Fibroblast of villous mesenchyme (primary cell): ENCODE measurements at places on chromosomes 5 and 9.

DNA sequence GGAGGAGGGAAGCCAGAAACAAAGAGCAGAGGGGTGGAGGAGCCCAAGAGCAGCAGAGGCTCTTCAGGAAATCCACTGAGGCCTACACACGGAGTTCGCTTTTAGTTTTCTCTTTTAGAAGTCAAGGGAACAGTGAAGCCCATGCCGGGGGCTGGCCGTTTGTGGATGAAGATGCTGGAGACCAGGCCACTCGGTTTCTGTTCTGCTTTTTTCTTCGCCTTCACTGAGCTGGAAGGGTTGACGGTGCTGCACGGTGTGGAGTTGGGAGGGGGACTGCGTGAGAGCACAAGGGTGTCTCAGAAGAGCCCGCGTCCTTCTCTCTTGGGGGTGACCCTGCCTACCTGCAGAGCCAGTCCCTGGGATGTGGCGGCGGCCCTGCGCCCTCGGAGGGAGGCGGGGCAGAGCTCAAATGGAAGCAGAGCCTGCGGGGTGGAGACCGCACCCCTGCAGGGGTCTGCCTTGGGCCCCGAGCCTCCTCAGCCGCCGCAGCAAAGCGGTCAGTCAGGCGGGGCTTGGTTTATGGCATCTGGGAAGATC, 68.5 kb upstream of the CACNA1B start:
- DNase-seq = no peak

DNA sequence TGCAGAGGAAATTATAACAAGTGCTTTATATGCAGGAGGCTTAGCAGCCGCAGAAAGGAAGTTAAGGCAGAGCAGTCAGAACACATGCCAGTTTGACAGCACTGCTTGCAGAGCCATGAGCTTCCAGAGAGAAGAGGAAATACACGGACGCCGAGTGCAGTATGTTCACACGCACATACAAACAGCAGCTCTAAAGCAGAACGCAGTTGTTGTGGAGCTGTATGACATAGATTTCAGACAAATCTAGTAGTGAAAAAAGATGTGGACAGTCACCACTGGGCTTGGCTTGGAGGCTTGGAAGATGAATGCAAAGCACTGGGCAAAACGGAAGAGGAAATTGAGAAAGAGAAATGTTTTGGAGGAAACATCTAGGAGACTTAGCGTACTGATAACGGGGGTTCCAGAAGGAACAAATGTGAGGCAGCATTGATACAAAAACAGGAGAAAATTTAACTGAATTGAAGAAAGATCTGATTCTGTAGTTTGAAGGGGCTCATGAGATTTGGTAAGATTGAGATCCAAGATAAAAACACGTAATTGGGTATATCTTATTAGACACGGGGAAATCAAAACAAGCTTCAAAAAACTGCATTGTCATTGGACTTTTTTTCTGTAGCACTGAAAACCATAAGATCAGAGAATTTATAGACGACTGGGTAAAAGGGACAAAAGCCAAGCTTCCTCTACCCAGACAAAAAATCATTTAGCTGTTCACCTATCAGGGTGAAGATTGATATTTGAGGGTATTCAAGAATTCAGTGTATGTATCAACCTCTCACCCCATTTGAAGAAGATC, 19.6 kb upstream of the ROPN1L start:
- no peak for DNase-seq

GRCh38 chr9:8570776-8571175, 771.2 kb upstream of the DMAC1 start:
- DNase-seq = no peak

DNA sequence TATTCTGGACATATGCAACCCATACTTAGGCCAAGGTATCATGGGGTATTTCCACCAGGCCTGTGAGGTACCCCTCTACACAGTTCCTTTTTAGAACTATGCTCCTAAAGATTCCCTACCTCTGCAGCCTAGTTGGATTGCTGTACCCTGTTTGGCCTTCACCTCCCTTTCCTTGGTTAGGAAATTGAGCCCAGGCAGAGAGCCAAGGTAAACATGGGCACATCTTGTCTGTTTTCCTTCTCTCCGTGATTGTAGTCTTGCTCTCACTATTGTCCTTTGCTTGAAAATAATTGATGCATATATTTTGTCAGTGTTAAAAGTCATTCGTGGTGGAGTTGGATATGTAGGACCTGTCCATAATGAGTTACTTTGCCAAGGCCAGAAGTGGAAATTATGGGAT, 26.7 kb downstream of the BDP1 start:
- DNase-seq = peak; percentile 43

GRCh38 chr5:160082614-160083500, 36.4 kb downstream of the PWWP2A start:
- peak; percentile 70 for DNase-seq

DNA sequence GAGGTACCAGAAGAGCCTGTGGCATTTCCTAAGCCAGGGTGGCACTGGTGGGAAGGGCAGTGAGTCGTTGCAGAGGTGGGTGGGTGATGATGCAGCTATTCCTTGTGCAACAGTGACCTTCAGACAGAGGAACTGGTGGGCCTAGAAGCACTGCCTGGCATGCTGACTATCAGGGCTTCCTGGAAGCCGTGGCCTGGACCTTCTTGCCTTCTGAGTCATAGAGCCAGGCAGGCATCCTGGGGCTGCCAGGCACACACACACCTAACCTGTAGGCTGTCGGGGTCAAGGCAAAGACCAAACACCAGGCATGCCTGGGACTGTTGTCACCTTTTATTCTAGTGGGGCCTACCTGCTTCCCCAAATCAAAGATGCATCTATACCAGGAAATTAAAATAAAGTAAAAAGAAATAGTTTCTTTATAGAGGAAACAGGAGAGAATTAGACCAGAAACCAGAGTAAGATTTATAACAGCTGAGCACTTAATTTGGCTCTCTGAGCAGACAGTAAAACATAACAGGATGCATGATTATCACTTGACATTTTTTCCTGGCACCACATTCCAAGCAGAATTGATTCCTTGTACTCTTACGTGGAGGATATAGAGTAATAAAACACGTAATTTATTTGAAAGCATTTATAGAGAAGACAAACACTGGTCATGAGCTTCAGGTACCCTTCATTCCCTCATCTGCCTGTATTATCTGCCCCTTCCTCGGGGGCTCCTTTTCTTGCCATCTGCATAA, 25.1 kb downstream of the NANS start:
- DNase-seq = peak; percentile 30

GRCh38 chr5:10695055-10695649, 65.9 kb downstream of the DAP start:
- DNase-seq = peak; percentile 80

GRCh38 chr5:72216756-72217155, 103.3 kb downstream of the MRPS27 start:
- no peak for DNase-seq

DNA sequence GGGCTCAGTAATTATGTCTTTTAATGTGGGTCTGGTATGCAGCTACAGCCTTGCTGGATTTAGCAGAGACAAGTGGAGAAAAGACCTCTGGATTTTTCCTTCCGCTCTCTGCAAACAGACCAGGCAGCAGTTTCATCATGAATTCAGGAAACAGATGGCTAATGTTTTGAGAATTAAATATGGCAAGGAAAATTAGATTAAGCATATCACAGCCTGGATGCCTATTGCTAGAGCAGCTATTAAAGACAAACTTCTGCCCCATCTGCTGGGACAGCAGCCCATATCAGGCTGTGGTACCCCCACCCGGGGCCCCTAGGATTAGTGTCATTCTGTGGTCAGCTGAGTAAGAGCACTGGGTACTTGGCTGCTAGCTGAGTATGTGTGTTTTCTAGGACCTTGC, 6.2 kb downstream of the SKP2 start:
- peak; percentile 80 for DNase-seq

- DNase-seq = peak; percentile 19
Measured at GRCh38 chr5:119655061-119655460, 25.7 kb downstream of the FAM170A start.

GRCh38 chr5:969408-969839, 39.2 kb upstream of the NKD2 start:
- DNase-seq = no peak

- DNase-seq = no peak
Measured at GRCh38 chr5:69079556-69079955, 14.3 kb upstream of the SLC30A5 start.

DNA sequence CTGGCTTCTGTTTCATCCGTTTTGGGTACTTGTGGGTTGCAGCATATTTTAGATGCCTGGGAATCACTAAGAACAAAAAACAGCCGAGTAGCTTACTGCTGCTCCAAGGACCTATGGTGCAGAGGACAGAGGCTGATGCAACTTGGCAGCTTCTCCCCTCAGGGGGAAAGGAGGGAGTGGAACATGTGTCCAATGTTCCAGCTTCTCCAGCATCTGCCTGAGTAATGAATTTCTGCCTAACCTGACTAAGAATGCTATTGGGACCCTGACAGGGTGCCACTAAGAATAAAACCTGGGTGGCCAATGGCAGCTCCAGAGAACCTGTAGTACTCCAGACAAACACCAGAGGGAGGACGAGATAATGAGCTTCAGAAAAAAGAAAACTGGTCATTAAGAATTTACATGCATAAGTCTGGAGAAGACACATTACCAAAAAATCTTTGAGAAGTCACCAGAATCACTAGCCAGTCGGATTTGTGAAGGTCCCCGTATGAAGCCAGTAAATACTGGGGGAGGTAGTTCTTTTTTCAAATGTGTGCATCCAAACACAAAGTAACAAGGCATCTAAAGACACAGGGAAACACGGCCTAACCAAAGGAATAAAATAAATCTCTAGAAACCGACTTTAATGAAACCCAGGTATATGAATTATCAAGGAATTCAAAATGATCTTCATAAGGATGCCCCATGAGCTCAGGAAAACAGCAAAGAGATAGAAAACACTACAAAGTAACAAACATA, 293.5 kb downstream of the HINT1 start:
- DNase-seq = peak; percentile 37

GRCh38 chr5:133728475-133728874, 116.1 kb upstream of the FSTL4 start:
- DNase-seq = no peak

DNA sequence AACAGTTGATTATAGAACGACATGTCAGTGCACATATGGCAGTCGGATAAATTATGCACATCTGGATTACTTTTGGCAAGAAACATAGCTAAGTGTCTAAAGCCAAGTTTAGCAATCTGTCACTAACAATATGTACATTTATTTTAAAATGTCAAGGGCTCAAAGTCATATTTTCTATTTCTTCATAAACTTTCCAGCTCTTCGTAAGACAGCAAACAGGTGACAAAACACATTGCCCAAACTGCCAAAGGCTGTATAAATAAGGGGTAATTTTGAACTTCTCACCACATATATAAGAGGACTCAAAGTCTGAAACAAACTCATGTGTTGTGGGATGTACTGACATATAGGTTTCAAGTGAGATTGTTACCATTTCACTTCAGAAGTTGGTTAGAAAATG, 237.2 kb downstream of the ARL15 start:
- no peak for DNase-seq

GRCh38 chr5:123937230-123937629, 425.3 kb downstream of the CSNK1G3 start:
- peak; percentile 71 for DNase-seq

GRCh38 chr5:53063176-53063575, 46.4 kb downstream of the MOCS2 start:
- peak; percentile 34 for DNase-seq

GRCh38 chr5:178192244-178192643, 5.1 kb upstream of the GMCL2 start:
- no peak for DNase-seq

- DNase-seq = peak; percentile 92
Measured at GRCh38 chr9:92610470-92611420, 59.2 kb downstream of the IPPK start.

GRCh38 chr9:109113892-109114609, 5.7 kb downstream of the TMEM245 start:
- no peak for DNase-seq

- no peak for DNase-seq
Measured at GRCh38 chr9:75893106-75893505, 2.6 kb downstream of the PCSK5 start.

GRCh38 chr9:70195456-70195855, 63.3 kb upstream of the SMC5 start:
- no peak for DNase-seq

DNA sequence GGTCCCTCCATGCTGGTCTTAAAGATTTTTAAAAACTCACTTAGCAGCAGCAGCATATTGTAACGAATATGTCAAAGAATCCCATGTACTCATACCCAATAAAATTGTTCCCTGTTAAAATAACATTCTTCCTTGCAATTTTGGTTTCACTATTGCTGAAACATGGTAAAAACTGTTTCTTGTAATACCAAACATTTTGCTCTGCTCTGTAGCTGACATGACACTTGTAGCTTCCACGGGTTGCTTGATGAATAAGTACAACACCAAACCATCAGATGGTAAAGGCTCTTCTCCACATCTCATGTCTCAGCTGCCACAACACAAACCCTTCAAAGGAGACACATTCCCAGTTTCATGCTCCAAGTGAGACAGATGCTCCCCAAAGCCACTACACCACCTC, 180.7 kb upstream of the PTGER4 start:
- DNase-seq = no peak

GRCh38 chr9:93303806-93304573, 120.1 kb downstream of the WNK2 start:
- no peak for DNase-seq

DNA sequence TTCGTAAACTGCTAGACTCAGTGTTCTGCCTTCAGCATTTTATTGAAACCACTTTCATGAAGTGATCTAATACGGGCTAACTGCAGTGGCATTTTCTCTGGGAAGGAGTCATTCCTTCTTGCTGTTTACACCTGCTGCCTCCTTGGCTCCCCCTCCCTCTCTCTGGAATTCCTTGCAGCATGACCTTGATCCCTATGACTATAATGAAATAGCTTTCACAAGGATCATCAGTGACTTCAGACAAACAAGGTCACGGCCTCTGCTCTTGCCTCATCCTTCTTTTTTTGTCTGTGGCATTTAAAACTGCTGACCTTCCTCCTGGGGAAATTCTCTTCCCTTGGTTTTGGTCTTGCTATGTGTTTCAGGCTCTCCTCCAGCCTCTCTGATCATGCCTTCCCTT, 90.2 kb downstream of the ZNF462 start:
- peak; percentile 66 for DNase-seq

- DNase-seq = no peak
Measured at GRCh38 chr9:16959391-16959790, 88.9 kb upstream of the BNC2 start.

DNA sequence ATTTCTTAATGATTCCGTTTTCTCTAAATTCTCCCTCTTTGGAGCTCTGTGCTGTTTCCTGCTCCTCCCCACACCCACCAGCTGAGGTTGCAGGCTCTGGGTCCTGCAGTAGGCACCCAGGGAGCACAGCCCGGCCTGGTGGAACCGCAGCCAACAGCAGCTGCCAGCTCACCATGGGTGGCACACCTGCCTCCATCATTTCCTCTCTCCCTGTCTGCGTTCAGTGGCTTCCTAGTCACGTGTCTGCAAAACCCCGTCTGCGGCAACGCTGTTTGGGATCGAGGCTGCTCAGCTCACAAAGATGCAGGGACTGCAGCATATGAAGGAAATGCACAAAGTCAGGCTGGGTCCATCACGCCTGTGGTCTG, 367.8 kb downstream of the IRX2 start:
- no peak for DNase-seq

GRCh38 chr5:86038566-86038965, 579.2 kb upstream of the COX7C start:
- DNase-seq = no peak

GRCh38 chr5:1181451-1182359, 19.7 kb upstream of the SLC6A19 start:
- DNase-seq = no peak
